MCF 10A (cell line): ENCODE measurements at places on chromosomes 1 and 21. TPM values are rescaled to one million over a fixed set of nuclear protein-coding genes. Genes with fewer than 3 reads are reported as not detected.

DNA sequence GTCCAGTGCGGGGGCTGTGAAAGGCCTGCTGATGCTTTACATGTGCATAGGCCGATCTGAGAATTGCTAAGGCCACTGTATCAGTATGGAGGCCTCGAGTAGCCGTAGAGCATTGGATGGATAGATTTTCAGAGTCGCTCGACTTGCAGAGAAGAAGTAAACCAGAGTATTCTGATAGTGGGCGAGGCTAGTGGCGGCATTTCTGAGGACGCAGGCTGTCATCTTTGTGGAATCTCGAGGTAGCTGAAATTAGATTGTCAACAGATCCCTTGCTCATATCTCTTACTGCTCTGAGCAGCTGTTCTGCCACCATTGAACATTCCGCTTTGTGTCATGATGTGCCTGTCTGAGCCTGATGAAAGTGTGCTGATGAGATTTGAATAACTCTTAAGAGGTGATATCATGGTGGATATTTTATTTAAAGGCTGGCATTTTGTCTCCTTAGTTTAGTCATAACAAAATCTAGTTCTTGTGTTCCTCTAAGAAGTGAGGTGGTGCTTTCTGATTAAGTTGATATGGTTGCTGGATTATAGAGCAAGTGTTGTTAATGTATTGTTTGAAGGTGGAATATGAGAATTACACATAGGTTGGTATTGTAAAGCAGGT is 1.5 kb downstream of the KIF1B start:
- peak overlapping the region; percentile 98 for H3K4me3 ChIP-seq
- peaks cover 28% of the 10 kb centered on the region for H3K4me1 ChIP-seq
- peaks cover 4% of the 10 kb centered on the region for H3K36me3 ChIP-seq
- peak overlapping the region; percentile 81 for H3K27ac ChIP-seq

- DNase-seq, result no peak
- H3K4me1 ChIP-seq, result peaks cover under 1% of the 10 kb centered on the region
- H3K36me3 ChIP-seq, result no peaks in the 10 kb centered on the region
- H3K27me3 ChIP-seq, result no peaks in the 10 kb centered on the region
These were observed 11.8 kb downstream of the LY9 start for GRCh38 chr1:160807738-160808137.

- H3K36me3 ChIP-seq, result peaks cover 58% of the 10 kb centered on the region
- H3K27ac ChIP-seq, result peak overlapping the region; percentile 46
- DNase-seq, result no peak
- no peaks in the 10 kb centered on the region for H3K27me3 ChIP-seq
These were observed 16.1 kb downstream of the AKR1A1 start for GRCh38 chr1:45566722-45567121.

- H3K36me3 ChIP-seq, result peaks cover 20% of the 10 kb centered on the region
- H3K27ac ChIP-seq, result peak overlapping the region; percentile 67
- DNase-seq, result peak; percentile 83
- peaks cover 43% of the 10 kb centered on the region for H3K4me1 ChIP-seq
- no peak overlapping the region for H3K4me3 ChIP-seq
- H3K27me3 ChIP-seq, result no peaks in the 10 kb centered on the region
These were observed 43.0 kb downstream of the ACOT7 start for GRCh38 chr1:6350416-6351088.

- no peak overlapping the region for H3K4me3 ChIP-seq
- no peaks in the 10 kb centered on the region for H3K27me3 ChIP-seq
- H3K36me3 ChIP-seq, result peaks cover 79% of the 10 kb centered on the region
These were observed 6.7 kb downstream of the SLFNL1 start for GRCh38 chr1:41014871-41015270.

GRCh38 chr1:198520524-198521254 is 19.8 kb downstream of the ATP6V1G3 start:
- H3K36me3 ChIP-seq, result no peaks in the 10 kb centered on the region
- no peak overlapping the region for H3K27ac ChIP-seq
- no peak overlapping the region for H3K4me3 ChIP-seq
- peaks cover 20% of the 10 kb centered on the region for H3K4me1 ChIP-seq

DNA sequence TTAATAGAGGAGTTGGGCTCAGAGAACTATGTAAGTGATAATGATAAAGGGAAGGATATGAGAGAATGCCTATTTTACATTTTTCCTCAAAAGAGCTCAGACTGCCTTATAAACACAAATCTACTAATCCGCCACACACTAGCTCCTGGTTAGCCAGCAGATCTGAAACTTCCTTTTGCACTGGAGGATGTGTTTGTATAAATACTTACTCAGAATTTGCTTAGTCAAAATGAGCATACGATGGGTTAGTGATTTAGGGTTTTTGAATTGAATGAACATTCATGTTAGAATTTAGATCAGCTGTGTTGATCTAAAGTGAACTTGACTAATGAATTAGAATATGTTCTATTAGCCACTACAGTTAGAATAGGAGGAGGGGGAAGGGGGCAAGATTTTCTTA is 9.1 kb upstream of the IER5 start:
- H3K36me3 ChIP-seq, result no peaks in the 10 kb centered on the region
- H3K4me1 ChIP-seq, result peaks cover 25% of the 10 kb centered on the region
- H3K27ac ChIP-seq, result peak overlapping the region; percentile 74

GRCh38 chr1:43199093-43199726 is 27.1 kb downstream of the CFAP57 start:
- H3K27me3 ChIP-seq, result no peaks in the 10 kb centered on the region
- no peaks in the 10 kb centered on the region for H3K4me1 ChIP-seq
- H3K36me3 ChIP-seq, result no peaks in the 10 kb centered on the region
- no peak overlapping the region for H3K4me3 ChIP-seq
- H3K27ac ChIP-seq, result no peak overlapping the region
- DNase-seq, result no peak

DNA sequence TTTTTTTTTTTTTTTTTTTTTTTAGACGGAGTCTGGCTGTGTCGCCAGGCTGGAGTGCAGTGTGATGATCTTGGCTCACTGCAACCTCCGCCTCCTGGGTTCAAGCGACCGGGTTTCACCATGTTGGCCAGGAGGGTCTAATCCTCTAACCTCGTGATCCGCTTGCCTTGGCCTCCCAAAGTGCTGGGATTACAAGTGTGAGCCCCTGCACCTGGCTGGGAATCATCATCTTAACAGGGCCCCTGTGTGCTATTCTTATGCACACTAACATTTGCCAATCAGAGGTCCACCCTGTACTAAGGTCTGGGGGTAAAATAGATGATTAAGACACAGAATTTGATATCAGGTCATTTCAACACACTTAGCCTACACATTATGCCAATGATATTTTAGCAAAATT is 278.7 kb upstream of the CHRM3 start:
- H3K27ac ChIP-seq, result no peak overlapping the region
- no peak for DNase-seq
- H3K4me1 ChIP-seq, result no peaks in the 10 kb centered on the region
- H3K36me3 ChIP-seq, result no peaks in the 10 kb centered on the region
- no peaks in the 10 kb centered on the region for H3K27me3 ChIP-seq

GRCh38 chr1:151860504-151861187 is 7.1 kb upstream of the THEM5 start:
- no peaks in the 10 kb centered on the region for H3K27me3 ChIP-seq
- H3K36me3 ChIP-seq, result peaks cover 10% of the 10 kb centered on the region
- no peak overlapping the region for H3K27ac ChIP-seq
- DNase-seq, result no peak

DNA sequence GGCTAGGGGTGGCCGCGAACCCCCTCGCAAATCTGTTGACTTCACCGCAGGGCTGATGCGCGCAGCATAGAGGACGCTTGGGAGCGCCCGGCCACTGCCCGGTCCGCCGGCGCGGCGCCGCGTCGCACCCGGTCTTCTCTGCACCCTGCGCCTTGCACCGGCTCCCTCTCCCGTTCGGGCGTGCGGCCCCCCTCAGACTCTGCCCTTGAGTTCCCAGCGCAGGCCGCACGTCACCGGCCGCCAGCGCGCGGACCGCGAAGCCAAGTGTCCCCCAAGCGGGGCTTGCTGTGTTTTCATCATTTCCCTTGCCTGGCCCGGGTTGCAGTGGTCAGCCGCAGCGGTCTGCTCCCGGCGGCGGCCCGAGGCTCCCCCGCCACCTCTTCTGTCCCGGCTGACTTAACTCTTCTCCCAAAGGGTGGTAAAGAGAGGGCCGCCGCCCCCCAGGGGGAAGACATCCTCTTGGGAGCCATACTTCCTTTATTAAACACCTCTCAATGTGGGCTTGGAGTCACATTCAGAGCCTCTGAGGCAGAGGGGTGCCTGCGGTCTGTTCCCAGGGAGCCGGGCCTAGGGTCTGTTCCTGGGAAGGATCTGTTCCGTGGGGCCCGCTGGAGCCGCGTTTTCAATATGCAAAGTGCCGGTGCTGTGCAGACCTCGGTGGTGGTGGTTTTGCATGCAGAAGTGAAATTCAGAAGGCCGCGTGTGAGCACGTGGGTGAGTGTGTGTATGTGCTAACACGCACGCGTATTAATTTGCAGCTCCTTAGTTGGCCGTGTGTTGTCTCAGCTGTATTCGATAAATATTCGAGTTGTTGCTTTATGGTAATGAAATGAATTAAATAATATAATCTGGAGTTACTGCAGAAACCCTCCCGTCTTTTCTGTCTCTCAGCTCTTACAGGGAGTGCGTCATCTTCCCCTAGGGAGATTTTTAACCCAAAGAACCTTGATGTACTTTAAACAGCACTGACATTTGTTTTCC is 17.6 kb downstream of the PBX1 start:
- H3K27ac ChIP-seq, result no peak overlapping the region
- no peak overlapping the region for H3K4me3 ChIP-seq
- H3K27me3 ChIP-seq, result no peaks in the 10 kb centered on the region

- H3K4me3 ChIP-seq, result no peak overlapping the region
- H3K27ac ChIP-seq, result no peak overlapping the region
- H3K4me1 ChIP-seq, result no peaks in the 10 kb centered on the region
- no peak for DNase-seq
- H3K36me3 ChIP-seq, result no peaks in the 10 kb centered on the region
These were observed 80.4 kb downstream of the AJAP1 start for GRCh38 chr1:4734791-4735190.

GRCh38 chr1:147083919-147084272 is 88.4 kb downstream of the PRKAB2 start:
- H3K4me1 ChIP-seq, result peaks cover 5% of the 10 kb centered on the region
- peak overlapping the region; percentile 100 for H3K27ac ChIP-seq
- H3K36me3 ChIP-seq, result peaks cover 6% of the 10 kb centered on the region
- peak overlapping the region; percentile 85 for H3K4me3 ChIP-seq

The NES gene
- not detected in 2 replicates for total RNA-seq

The KLHDC8A gene
- total RNA-seq, result not detected in 2 replicates

The SRGAP2B gene
- total RNA-seq, result 50.8 and 56.5 TPM in 2 replicates

The RCSD1 gene
- total RNA-seq, result 0.16 and 0.27 TPM in 2 replicates
